ENCODE measurements at places on chromosomes 12 and 14.

GRCh38 chr14:32703183-32703621, 235.5 kb upstream of the NPAS3 start:
- DNase-seq: peak; percentile 79

GRCh38 chr12:115898670-115899069, 378.8 kb downstream of the MED13L start:
- no peak for DNase-seq

GRCh38 chr12:95412482-95413311, 61.3 kb upstream of the METAP2 start:
- DNase-seq: peak; percentile 67

DNA sequence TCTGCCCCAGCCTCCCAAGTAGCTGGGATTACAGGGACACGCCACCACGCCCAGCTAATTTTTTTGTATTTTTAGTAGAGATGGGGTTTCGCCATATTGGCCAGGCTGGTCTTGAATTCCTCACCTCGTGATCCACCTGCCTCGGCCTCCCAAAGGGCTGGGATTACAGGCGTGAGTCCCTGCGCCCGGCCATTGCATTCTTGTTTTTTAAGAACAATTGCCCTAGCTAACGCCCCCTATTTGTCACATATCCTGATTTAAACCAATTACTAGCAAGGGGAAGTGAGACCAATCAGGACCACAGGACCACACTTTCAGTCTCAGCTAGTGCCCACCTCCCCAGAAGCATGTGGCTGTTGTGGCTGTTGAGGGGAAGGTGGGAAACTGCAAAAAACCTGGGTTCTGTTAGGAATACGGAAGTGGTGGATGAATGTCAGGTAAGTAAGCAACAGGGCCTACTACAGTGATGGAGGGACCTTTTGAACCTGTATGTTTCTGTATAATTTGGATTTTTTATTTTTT, 37.8 kb upstream of the NFYB start:
- no peak for DNase-seq

DNA sequence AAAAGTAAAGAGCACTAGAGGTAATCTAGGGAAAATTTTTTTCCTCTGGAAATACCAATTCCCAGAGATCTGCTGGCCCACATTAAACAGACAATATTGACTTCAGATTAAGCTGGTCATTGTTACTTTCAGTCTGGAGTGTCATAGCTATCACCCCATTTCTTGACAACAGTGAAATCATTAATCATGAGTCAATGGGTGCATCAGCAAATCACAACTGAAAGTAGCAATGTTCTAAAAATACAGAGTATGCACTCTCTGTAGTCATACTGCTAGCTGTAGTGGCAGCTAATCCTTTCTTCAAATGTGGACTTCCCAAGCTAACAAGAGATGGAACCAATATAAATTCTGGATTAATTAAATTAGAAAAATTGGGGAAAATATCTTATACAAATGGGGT, 129.9 kb downstream of the CPNE8 start:
- DNase-seq: no peak

GRCh38 chr12:128798571-128799341, 25.0 kb downstream of the SLC15A4 start:
- DNase-seq: peak; percentile 29

GRCh38 chr12:6088921-6089747, 35.3 kb downstream of the VWF start:
- no peak for DNase-seq

- DNase-seq: no peak
Measured at GRCh38 chr14:75064205-75064567, 362 bp upstream of the ACYP1 start.

GRCh38 chr14:57845802-57846531, 19.9 kb downstream of the SLC35F4 start:
- DNase-seq: peak; percentile 10

DNA sequence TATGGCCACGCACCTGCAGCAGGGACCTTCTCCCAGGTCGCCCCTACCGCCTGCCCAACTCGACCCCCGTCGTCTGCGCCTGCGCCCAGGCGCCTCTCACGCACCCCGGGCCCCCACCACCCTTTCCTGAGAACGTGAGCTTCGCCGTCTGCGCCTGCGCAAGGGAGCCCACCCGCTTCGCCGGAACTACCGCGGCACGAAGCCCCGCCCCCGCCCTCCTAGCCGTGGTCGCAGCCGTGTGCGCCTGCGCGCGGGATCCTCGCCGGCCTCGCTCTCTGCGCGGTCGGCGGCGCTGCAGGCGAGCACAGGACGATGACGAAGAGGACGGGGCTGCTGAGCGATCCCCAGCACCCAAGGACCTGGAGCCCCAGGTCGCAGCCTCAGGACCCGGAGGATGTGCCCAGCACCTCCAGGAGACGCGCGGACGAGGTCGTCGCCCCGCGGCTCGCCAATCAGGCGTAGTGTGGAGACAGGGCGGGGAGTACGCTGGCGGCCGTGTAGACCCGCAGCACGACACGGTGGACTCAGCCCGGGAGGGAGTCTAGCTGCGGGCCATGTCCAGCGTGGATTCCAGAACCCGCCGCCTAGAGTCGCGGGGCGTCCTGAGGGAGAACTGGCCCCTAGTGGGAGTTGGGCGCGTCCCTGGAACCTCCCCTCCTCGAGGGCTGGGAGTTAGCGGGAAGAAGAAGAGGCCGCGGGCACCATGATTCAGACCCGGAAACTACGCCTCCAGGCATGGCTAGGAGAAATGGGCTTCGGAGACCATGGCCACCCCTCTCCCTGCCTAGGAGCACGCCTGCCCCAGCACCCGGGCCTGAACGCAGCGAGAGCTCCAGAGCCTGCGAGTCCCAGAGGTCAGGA, 1120.8 kb upstream of the TMEM132C start:
- peak; percentile 68 for DNase-seq

DNA sequence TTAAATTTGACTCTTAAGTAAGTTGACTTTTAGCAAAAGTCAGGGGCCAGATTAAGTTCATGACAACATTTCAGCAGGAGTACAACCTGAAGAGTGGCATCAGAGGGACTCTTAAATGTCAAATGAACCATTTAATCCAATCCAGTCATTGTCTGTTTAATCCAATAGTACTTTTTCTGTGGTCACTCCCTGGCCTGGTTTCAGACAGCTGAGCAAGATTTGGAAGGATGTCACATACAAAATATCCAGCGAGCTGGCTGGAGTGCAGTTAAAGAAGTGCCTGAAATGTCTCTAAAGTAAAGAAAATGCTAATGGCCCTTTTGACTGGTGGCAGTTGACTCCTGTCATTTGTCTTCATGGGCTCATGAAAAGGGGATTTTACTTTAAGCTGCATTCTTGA, 1082.1 kb downstream of the AACS start:
- no peak for DNase-seq

DNA sequence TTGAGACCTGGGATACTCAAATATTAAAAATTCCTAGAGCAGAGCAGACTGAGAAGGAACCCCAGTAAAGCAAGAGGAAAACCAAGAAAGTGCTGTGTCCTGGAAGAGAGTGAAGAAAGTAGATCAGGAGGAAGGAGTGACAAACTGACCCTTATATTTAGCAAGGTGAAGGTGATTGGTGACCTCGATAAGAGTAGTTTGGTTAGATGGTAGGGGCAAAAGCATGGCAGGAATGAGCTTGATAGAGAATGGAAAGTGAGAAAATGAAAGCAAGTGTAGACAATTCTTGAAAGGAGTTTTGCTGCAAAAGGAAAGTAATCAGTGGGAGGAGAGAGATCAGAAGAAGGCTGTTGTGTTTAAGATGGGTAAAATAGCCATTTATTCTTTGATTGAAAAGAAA, 51.1 kb downstream of the RASSF8 start:
- DNase-seq: no peak

DNA sequence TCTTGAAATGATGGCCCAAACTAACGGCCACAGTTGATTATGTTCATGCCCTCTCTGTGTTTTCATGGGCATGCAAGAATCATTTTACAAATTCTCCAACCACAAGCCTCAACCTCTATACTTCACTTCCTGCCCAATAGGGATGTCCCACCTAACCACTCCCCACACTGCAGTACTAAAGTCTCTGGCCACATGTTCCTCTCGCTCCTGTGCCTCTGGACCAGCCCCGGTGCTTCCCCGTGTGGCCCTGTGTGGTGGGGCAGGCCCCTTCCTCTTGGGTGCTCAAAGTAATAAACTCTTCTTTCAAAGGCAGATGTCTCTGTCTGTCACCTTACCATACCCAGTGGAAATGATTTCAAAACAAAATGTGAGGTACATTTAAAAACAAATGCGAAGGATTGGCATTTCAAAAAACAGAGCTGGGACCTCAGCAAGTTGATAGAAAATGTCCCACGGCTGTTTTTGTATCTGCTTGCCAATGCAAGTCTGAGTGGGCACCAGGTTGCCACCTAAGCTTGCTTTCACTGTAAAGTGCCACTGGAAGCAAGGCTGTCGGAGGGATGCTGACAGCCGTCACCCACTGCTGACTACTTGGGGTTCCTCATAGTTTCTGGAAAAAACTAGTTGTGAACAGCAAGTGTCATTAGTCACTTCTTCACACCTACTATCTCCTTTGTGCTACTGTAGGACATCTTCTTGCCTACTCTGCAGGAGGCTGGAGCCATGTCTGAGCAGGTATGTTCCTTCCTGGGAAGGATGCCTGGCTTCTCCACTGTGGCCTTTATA, 8.2 kb upstream of the SERPINA11 start:
- no peak for DNase-seq

- DNase-seq: no peak
Measured at GRCh38 chr14:24361326-24361725, 6.7 kb upstream of the NFATC4 start.

DNA sequence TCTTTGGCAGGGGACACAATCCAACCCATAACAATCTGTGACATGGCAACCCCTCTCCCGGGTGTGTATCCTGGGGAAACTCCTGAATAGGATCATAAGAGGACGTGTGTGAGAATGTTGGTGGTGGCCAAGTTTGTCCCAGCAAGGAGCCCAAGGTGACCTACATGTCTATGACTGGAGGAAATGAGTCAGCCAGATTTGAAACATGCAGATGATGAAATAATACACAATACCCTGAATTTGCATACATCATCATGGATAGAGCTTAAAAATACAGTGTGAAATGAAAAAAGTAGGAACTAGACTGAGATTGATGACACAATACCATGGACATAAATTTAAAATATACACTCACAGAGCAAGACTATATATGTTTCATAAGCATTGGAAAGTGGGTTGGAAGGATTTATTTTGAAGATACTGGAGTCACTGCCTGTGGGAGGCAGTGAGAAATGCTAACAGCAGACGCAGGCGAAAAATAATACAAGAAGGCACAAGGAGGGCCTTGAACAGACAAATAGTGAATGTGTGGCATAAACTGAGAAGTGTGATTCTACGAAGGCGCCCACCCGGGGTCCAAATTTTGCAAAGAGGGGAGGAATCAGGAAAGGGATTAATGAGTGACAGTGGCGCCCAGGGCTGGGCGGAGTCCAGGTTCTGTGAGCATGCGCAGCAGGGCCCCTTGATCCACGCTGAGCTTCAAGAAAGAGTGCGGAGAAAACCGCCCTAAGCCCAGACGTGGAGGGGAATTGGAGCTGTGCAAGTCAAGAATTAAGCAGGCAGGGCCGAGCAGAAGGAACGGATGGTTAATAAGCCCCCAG, 7.0 kb upstream of the MAP1LC3B2 start:
- DNase-seq: peak; percentile 86

DNA sequence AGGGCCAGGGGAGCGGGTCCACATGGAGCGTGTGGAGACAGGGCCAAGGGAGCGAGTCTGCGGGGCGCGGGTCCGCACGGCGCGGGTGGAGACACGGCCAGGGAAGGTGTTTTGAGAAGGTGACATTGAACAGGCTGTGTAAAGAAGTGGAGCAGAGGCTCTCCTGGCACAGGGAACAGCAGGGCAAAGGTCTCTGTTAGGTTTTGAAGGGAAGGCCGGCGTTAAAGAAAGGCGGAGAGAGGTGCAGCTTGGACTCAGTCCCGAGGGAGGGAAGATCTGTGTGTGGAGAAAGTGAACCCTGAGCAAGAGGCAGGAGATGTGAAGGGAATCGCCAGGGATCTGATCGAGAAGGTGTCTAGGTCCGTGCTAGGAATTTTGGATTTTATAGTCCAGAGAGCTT, 1.8 kb downstream of the PXMP2 start:
- DNase-seq: no peak

GRCh38 chr12:11513288-11513687, 117.9 kb upstream of the PRB2 start:
- peak; percentile 11 for DNase-seq

DNA sequence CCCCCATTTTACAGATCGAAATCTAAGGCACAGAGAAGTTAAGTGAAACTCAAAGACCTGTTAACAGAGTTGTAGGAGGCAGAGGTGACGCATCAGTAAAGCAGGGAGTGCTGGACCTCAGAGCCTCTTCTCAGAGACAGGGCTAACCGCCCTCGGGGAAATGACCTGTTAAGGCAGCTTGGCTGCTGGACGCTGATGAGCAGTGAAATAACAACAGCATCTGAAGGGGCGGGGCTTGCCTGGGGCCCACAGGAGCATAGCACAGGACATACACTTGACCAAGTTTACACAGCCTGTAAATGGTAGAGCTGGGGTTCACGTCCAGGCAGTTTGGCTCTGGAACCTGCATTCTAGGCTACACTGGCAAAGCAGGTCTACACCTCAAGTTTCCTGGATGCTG, 39.3 kb downstream of the LRTM2 start:
- DNase-seq: no peak

GRCh38 chr14:100078997-100079725, 13.9 kb downstream of the EVL start:
- peak; percentile 37 for DNase-seq

GRCh38 chr12:128755566-128755965, 68.2 kb downstream of the SLC15A4 start:
- no peak for DNase-seq

DNA sequence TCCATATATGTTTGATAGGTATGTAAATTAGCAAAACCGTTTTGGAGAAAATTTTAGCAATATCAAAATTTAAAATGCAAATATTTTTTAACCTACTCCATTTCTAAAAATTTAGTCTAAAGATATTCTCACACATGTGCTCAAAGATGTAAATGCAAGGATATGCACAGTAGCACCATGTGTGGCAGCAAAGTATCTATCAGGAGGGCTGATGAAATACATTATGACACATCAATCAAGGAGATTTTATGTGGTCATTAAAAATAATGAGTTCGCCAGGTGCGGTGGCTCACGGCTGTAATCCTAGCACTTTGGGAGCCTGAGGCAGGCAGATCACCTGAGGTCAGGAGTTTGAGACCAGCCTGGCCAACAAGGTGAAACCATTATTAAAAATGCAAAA, 8.0 kb upstream of the C1R start:
- DNase-seq: no peak

- no peak for DNase-seq
Measured at GRCh38 chr14:52081964-52082363, 13.1 kb upstream of the NID2 start.

DNA sequence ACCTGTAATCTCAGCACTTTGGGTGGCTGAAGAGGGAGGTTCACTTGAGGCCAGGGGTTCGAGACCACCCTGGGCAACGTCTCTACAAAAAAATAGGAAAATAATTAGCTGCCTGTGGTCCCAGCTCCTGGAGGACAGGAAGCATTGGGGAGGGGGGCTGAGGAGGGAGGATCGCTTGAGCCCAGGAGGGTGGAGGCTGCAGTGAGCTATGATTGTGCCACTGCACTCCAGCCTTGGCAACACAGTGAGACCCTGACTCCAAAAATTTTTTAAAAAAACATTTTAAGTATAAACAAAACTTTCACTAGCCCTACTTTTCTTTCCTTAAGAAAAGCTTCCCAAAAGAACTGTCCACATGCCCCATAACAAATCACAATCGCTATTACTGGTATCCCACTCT, 1.6 kb downstream of the L2HGDH start:
- DNase-seq: no peak

GRCh38 chr12:46266869-46267574, 1.8 kb downstream of the SLC38A1 start:
- peak; percentile 73 for DNase-seq

GRCh38 chr12:19510461-19510860, 71.2 kb downstream of the AEBP2 start:
- DNase-seq: no peak
